ENCODE measurements at places on chromosomes 1 and 21.

- no peak for DNase-seq
Measured at GRCh38 chr1:219686171-219686570, 73.3 kb upstream of the ZC3H11B start.

DNA sequence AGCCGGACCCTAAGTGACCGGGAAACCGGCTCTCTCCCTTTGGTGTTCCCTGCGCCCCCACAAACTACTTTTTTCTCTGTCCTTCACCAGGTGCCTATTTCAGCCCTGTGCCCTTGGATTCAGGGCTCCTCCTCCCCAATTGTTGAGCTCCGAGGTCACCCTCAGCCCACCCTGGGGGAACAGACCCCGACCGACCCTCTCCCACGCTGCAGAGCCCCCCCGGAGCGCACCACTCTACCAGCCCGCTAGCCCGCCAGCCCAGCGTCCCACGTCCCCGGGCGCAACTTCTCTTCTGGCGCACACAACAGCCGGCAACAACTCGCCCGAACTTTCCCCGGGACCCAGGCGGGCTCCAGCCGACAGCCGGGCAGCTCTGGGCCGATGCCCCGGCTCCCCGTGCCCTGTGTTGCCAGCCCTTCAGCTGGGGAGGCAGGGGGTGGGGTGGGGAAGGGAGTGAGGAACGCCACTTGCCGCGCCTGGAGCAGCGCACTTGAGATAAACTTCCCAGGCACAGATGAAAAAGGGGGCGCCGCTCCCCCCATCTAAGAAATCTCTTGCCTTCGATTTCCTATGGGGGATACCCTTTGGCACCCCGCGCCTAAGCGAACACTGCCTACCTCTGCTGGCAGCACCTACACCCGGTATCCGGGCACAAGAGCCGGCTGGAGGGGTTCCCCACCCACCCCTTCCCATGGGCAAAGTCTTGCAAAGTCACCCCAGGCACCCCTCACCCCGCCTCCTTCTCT is 997 bp downstream of the CASZ1 start:
- DNase-seq, result no peak

- DNase-seq, result no peak
Measured at GRCh38 chr1:46576596-46576995, 25.1 kb upstream of the KNCN start.

- no peak for DNase-seq
Measured at GRCh38 chr1:88009916-88010315, 674.2 kb upstream of the PKN2 start.

DNA sequence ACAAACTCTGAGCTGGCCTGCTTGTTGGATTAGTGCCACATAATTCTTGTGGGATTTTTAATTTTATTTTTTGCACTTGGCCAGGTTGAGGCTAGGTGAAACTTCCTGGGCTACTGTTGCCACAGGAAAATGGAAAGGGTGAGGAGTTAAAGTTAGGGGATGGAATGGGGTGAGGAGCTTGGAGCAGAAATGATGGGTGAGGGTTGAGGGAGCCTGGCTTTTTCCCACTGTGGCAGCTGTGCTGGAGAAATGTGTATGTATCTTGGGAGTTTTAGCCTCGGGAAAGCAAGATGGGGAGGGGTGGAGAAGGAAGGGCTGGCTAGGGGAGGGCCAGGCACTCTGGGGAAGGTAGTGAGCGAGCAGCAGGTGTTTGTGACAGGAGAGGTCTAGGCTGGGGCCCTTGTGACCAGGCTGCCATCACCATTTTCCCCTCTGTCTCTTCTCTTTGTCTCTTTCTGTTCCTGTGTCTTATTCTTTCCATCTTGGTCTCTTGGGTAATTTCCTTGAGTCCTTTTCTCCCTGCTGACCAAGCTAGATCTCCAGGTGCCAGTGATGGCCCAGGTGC is 2.0 kb downstream of the ZNF687 start:
- no peak for DNase-seq

- no peak for DNase-seq
Measured at GRCh38 chr1:201609661-201610318, 70.9 kb downstream of the NAV1 start.

Measured in cortex of kidney (tissue), 1 donor.